Left forelimb (tissue), 1 donor: ENCODE measurements at places on chromosomes 2 and 18.

GRCh38 chr2:33475224-33476130 is 972 bp upstream of the RASGRP3 start:
- DNase-seq, result peak; percentile 74

DNA sequence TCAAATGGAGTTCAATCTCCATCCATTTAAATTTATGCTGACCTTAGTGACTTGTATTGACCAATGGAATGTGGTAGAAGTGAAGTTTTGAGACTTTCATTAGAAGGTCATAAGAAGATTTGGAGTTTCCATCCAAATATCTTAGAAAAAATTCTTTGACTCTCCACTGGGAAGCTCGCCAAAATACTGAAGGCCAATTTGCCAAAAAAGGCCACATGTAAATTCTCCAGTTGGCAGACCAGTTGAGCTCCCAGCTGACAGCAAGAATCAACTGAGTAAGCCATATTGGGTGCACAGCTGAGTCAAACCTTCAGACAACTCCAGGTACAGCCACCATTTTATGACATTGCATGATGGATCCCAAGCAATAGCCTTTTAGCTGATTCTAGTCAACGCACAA is 228.3 kb upstream of the SETBP1 start:
- DNase-seq, result no peak

GRCh38 chr18:55555395-55556027 is 32.5 kb downstream of the TCF4 start:
- no peak for DNase-seq

GRCh38 chr2:201959198-201959597 is 74.5 kb upstream of the FZD7 start:
- no peak for DNase-seq

GRCh38 chr2:170070778-170071177 is 107.2 kb upstream of the MYO3B start:
- no peak for DNase-seq

DNA sequence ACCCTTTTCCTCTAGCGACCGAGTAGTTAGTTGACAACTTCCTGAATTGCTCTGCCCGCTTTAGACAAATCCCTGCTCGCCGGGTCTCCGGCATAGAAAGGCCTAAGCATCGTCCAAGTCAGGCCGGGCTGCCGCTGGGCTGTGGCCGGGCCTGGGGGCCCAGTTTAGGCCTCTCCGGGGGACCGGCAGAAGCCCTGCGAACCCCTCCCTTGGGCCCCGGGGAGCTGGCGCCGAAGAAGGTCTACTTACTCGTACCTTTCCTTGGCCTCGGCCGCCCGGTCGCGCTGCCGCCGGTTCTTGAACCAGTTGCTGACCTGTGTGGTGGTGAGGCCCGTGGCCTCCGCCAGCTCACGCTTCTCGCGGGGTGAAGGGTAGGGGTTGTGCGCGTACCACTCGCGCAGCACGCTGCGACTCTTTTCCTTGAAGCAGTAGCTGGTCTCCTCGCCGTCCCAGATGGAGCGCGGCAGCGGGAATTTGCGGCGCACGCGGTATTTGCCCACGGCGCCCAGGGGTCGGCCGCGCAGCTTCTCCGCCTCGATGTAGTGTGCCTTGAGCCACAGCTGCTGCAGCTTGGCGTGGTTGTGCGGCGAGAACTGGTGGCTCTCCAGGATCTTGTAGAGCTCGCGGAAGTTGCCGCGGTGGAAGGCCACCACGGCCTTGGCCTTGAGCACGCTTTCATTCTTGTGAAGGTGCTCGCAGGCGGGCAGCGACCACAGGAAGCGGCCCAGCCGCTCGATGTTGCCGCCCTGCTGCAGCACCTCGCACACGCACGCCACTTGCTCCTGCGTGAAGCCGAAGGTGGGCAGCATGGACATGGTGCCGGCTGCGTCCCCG is 739 bp downstream of the SIX2 start:
- DNase-seq, result no peak

DNA sequence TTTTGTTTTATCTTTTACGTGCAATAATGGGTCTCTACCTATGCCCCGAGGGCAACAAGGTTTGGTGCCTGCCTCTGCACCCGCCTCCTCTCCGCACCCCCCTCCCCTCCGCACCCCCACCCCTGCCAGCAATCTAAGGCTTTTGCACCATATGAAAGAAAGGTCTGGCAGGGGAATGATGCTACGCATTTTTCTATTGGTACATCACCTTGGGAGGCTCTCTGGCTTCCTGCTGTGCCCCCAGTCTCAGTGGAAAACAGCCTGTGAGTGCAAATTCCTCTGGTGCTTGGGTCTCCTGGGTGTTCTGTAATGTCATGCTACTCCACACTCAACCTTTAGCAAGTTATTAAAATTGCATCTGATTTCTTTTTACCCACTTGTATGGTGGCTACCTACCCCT is 161.3 kb upstream of the SMAD7 start:
- DNase-seq, result no peak

GRCh38 chr18:76058146-76058545 is 436.9 kb downstream of the ZNF516 start:
- DNase-seq, result no peak

- DNase-seq, result no peak
Measured at GRCh38 chr2:123993728-123994323, 31.3 kb upstream of the CNTNAP5 start.

GRCh38 chr2:125175415-125175814 is 1150.3 kb downstream of the CNTNAP5 start:
- no peak for DNase-seq

DNA sequence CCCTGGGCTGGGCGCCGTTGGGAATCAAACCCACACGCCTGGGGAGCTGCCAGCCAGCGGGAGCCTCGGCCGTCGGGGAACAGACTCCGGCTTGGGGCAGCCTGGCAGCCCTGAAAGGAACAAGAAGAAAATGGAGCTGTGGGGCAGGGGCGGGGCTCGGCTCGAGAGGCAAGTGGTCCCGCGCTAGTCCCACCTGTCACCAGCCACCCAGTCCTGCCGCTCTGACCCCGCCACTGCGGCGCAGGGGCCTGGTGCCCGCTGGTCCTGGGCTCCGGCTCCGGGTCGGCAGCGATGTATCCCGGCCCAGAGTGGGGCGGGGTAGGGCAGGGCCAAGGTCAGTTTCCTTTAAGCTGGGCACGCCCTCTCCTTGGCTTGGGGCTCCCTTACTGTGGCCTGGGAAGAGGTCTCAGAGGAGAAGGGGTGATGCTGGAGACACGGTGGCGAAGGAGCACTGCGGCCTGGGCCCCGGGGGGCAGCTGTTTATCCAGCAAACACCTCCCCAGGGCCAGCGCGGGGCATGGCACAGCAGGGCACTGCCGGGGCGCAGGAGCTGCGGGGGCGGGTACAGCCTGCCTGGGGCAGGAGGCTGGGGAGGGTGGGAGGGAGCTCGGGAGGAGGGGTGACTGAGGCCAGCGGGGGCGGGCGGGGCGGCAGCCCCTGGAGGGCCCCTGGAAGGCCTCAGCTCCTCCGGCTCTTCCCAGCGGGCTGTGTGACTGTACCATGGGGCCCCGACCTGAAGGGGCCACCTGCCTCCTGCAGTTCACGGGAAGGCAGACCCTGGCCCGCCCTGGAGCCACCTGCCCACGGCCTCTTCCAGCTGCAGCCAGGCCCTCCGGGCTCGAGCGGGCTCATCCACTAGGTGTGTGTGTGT is 15.6 kb downstream of the ODC1 start:
- no peak for DNase-seq
